ENCODE measurements at places on chromosomes 1 and 21.

DNA sequence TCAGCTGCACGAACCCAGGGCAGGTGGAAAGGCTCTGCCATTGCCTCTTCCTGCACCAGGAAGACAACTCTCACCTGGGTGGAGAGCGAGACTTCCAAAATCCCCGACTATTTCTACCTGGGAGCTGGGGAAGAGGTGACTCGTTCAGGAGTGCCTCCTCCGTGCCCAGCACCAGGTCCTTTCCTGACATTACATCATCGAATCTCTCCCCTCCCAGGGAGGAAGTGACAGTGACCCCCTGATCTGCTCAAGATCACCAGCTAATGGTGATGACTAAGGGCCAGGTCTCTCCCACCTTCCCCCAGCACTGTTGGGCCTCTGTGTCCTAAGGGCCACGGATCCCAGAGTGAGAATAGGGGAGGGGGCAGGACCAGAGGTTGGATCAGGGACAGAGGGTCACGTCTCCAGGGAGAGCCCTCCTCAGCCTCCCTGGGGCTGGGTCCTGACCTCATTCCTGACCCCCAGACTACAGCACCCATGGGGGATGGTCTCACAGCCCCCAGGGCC, 6.8 kb downstream of the MEGF6 start:
- no peak for DNase-seq

DNA sequence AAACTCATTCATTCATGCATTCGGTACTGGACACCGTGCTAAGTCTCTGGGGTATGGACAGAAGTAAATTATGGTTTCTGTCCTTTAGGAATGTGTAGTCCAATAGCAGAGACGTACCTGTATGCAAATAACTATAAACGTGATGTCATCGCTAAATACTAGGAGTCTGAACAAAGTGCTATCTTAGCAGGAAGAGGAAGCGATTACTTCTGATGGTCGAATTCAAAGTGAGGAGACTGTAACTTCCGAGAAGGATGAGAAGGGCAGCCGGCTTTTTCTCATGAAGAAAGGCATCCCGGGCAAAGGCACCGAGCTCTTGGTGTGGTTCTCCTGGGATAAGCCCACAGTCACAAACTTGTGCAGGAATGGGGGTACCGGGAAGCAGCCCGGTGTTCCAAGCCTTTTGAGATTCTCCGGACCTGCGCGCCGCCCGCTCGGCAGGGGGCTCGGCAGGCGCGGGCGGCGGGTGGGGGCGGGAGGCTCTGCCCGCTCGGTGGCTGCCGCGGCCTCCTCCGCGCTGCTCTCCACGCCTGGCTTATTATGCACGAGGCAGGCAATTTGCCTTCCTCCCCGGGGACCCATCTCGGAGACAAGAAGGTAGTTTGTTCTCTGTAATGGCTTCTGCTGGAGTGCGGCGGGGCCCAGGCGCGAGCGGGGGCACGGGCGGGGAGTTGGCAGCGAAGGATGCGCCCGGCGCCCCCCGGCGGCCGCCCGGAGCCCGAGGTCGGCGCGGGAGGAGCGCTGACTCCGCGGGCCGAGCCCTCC, 67.5 kb upstream of the CD1D start:
- DNase-seq: no peak

DNA sequence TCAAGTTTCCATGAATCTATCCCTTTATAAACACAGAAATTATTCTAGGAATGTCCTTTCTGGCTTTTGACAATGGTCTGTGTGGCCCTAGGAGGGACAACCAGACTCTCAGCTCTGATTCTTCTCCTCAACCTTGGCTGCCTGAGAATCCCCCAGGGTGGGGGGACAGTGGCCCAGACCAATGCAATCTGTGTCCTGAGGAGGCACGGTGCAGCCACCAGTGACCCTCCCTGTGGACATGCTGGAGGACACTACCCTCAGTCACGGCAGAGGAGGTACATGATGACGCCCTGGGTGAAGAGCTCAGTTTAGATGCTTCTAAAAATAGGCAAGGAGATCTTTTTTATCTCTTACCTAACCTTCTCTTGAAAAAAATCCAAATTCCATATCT, 91.7 kb downstream of the PGBD5 start:
- DNase-seq: no peak

GRCh38 chr1:208851366-208851765, 607.2 kb upstream of the PLXNA2 start:
- DNase-seq: no peak

DNA sequence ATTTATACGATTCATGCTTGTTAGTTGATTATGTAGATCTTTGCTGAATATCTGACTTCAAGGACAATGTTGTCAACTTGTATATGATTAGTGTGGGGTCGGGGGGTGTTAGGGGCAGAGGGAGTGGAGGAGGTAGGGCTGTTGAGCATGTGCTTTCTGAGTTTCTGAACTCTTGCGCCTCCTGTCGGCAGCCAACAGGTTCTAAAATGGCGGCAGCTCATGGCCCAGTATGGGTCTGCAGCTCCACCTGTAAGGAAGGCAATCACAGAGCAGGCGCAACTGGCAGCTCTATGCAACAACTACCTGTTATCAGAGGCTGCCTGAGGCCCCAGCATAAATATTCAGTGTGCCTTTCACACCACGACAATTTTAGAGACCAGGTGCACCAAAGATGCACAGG, 205.8 kb upstream of the PLXNA2 start:
- DNase-seq: no peak

DNA sequence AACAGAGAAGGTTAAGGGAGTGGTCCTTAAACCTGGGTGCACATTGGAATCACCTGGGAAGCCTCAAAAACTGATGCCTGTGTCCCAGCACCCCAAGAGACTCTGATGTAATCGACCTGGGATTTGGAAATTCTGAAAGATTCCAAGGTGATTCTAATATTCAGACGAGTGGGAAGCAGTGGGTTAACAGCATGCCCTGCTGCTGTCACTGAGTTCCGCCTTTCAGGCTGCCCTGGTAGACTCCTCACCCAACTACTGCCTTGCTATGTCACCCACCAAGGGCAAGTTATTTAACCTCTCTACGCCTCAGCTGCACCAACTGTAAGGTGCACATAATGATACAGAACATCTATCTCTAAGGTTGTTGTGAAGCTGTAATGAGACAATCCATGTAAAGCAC, 59.2 kb downstream of the CD34 start:
- DNase-seq: no peak

DNA sequence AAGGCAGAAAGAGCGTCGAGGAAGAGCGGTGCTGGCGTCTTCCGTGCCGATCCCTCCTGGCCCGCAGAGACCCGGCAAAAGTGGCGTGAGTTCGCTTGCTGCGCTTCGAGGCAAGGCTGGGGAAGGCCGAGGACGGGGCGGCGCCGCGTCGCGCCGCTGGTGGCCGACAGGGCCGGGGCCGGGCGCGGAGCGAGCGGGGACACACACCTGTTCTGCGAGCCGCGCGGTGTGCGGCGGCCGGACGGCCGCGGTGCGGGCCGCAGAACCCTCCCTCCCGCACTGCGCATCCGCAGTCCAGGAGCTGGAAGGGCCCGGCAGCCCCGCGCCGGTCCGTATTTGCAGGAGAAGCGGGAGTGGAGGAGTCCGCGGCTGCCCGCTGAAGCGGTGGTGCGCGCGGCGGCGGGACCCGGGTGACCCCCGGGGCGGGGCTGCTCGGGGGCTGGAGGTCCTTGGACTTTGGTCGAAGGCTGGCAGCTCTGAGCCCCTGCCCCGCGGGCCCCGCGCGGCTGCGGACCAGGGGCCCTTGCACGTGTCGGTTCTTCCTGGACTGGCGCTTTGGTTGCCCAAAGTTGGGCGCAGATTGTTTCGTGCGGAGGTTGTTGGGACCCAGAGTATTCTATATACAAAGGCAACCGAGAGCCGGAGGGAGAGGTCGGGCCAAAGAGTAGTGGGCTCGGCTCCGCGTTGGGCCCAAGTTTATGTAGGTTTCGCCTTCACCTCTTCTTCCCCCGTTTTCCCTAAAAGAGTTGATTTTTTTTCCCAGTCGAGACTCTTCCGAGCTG, 2.6 kb downstream of the RNF220 start:
- no peak for DNase-seq
